Activated T-helper 17 cell treated with anti-CD3 and anti-CD28 coated beads, Interleukin-2, amount 50 U/mL, for 72 hours (primary cell): ENCODE measurements at places on chromosomes 5 and 9.

GRCh38 chr9:89996116-89996515, 391.3 kb downstream of the GADD45G start:
- ATAC-seq: no peak

DNA sequence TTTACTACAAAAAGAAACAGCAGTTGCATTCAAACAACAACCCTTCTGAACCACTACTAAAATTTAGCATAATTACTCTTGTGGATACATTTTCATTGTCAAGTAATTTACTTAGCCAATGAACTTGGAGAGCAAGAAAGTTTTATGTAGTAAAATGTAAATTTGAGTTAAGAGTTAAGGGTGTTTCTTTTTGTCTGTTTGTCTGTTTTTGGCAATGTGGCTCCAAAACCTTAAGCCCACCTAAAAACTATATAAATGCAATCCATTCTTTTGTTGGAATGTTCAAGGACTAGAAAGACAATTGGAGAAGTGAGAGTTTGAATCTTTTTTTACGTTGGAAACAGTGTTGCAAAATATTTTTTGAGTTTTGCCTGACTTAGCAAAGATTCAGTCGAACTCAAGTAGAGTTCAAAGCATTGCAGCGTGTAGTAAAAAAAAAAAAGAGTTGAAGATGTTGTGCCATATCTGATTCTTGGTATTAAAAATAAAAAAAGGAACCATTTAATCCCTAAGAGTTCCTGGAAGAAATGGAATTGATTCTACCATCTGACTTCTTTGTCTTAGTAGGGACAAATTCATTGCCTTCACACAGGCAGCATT, 867 bp downstream of the SYK start:
- no peak for ATAC-seq

GRCh38 chr5:115510145-115510645, 34.4 kb downstream of the FEM1C start:
- no peak for ATAC-seq

- peak; percentile 81 for ATAC-seq
These were observed 499.0 kb upstream of the SGCD start for GRCh38 chr5:155827949-155828348.

- ATAC-seq: no peak
These were observed 162.0 kb upstream of the SNX2 start for GRCh38 chr5:122612901-122613300.

GRCh38 chr9:14209399-14210345, 104.3 kb downstream of the NFIB start:
- ATAC-seq: no peak

GRCh38 chr5:25990771-25991170, 1047.6 kb downstream of the CDH9 start:
- no peak for ATAC-seq

DNA sequence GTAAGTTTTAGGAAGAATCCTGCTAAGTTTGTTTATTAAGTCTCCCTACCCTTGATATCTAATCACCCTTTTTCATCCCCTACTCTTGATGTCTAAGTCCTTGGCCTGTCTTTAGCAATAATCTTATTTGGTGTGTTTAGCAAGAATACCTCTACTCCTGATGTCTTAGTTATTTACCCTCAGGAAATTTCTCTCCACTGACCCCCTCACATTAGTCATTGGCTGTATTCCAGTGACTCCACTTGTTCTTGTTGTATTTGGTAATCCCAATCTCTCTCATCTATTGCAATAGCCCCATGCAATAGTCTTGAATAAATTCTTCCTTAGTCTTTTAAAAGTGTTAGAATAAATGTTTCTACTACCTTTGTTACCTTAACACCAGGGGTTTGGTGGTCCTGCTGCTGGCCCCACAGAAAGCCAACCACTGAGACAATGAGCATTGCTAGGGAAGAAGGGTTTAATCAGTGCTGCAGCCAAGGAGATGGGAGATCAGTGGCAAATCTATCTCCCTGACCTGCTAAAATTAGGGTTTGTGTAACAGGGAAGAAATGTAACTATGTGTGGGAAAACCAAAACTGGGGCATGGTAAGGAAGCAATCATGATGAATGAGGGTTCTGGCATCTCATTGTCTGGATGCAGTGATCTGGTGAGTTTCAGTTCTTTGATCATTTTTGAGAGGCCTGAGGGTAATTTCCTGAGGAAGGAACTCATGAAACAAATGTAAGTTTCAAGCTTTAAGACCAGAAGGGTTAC, 236.4 kb upstream of the DAB2 start:
- ATAC-seq: no peak

- no peak for ATAC-seq
These were observed at the start of gene CCL19 for GRCh38 chr9:34690983-34691935. Gene CCL19, minus strand, starts transcription at chr9:34691276. Its CDS starts 137 bp downstream, at chr9:34691139.

GRCh38 chr9:106324591-106325280, 538.2 kb upstream of the ZNF462 start:
- no peak for ATAC-seq

GRCh38 chr9:13974891-13975290, 339.1 kb downstream of the NFIB start:
- no peak for ATAC-seq

- ATAC-seq: no peak
These were observed 227.8 kb downstream of the ICE1 start for GRCh38 chr5:5650242-5650641.

DNA sequence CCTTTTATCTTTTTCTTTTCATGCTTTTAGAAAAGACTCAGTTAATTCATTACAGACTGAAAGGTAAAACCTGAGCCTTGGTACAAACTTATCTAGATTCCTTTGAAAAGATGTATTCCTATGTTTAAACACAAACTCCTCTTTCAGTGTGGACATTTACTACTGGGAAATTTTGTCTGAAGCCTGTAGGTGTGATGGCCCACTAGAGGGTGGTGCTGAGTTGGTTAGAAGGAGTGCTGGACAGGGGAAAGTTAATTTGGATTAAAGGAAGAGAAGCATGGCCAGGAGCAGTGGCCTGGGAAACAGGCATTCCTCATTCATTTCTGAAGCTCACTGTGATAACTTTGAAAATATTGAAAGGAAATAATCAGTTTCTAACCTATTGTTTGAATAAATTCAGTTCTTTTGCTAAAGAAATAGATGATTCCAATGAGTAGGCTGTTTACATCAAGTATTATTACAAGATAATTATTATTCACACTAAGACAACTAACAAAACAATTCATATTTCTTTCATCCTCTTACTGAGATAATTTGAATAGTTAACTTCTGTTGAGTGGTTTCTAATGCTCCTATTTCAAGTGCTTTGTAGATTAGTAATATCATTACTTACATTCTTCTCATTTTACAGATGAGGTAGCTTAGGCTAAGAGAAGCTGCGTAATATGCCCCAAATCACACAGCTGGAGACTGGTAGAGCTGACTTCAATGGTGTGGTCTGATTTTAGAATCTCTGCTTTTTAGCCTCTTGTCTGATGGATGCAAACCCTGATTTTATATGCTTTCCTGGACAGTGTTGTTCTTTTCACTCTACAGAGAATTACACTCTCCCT, 150.9 kb downstream of the ADGRV1 start:
- no peak for ATAC-seq

DNA sequence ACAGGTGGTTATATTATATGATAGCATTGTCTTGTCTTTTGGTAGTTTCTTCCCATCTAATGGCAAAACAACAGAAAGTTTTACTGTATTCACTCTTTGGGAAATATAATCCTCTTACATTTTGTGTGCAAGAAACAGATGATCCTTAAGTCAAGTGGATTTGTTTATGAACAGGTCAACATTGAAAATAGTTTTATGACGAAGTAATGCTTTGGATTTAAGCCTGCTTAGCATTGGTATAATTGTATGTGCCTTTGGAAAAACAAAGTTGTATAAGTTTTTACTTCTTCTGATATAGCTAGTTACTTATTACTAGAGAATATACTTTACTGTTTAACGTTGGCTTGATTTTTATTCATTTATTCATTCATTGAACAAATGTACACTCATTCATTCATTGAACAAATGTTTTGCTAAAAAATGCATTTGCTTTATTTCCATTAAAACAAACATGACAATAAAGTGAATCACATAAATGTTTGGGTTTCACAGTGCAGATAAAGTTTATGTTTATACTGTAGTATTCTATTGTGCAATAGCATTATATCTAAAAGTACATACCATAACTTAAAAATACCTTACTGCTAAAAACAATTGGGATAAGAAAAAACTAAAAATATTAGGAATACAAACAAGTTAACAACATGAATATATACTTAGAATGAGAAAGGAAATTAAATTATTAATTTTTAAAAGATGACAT, 12.3 kb downstream of the SGCD start:
- no peak for ATAC-seq

DNA sequence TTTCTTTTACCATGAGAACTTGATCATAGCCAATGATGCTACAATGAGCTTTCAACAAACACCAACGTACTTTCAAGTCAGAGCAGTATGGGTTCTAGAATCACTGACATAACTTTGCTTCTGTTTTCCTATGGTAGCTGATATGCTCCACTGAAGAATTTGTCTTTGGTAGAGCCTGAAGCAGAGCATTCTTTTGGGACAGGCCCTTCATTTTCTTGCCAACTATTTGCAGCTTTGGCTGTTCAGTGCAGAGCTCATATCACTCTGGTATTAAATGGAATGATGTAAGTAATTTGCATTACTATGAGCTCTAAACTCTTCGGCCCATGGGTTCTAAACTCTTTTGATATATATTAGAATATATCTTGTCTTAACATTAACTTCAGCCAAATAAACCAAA, 51.8 kb upstream of the APC start:
- no peak for ATAC-seq

DNA sequence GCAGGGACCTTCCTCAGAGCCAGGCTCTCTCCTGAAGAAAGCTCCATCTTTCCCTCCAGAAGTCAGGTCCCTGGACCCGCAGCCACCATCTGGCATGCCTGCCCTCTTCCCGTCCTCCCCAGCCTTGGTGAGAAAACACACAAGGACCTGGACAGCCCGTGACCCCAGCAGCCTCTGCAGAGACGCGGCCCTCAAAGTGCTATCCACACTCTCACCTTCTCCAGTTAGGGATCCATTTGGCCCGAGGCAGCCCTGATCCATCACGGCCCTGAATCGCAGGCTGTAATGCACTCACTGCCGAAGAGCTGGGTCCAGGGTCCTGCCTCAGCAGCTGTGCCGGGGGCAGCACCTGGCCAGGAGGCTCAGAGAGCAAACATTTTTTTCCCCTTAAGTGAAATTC, 185.1 kb downstream of the OLFM1 start:
- ATAC-seq: no peak

DNA sequence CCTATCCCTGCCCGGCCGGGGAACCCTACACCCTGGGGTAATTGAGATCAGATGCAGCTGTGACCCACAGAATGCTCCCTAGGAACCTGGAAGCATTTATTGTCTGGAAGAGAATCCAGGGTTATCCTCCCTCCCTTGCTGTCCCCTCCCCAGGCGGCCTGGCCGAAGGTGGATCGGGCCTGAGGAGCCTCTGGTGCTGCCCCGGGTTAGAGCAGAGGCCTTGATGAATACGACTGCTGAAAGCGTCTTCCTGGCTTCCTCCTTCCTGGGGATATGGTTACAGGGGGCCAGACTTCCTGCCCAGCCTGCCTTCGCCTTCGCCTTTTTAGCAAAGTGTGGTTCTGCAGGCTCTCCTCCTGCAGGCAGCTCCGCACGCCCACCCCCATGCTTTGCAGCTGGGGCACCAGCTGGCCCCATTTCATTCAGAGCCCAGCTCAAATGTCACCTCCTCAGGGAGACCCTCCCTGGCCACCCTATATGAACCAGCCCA, 22.5 kb upstream of the PTGS1 start:
- ATAC-seq: no peak

GRCh38 chr9:85600675-85601263, 141.0 kb downstream of the AGTPBP1 start:
- peak; percentile 39 for ATAC-seq

GRCh38 chr5:59361454-59361853, 532.1 kb downstream of the PDE4D start:
- no peak for ATAC-seq

GRCh38 chr9:92729735-92730155, 34.9 kb downstream of the BICD2 start:
- no peak for ATAC-seq

DNA sequence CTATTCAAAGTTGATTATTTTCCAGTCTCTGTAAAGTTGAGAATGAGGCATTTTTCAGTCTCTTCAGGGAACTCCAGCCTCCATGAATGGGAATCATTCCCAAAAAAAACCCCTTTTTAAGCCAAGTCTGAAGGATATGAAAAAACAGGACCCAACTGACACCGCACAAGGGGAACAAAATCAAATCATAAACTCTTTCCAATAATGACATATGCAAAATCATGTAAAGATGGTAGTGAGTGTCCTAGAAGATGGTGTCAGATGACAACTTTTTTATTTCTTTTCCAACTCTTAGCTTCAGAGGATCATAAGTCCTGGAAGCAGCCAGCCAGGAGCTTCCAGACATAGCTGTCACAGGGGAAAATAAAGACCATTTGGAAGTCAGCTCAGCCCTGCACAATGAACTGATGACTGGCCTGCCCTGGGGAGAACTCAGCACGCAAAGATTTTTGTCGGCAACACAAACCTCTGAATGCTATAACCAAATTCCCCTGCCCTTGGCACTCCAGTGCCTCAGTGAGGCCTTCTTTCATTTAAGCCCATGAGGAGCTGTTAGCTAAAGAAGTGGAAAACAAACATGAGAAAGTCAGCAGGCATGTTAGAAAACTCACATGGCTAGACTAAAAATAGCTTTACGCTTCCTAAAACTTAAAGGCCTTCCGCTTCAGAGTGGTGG, 85.4 kb downstream of the SLC1A3 start:
- no peak for ATAC-seq

DNA sequence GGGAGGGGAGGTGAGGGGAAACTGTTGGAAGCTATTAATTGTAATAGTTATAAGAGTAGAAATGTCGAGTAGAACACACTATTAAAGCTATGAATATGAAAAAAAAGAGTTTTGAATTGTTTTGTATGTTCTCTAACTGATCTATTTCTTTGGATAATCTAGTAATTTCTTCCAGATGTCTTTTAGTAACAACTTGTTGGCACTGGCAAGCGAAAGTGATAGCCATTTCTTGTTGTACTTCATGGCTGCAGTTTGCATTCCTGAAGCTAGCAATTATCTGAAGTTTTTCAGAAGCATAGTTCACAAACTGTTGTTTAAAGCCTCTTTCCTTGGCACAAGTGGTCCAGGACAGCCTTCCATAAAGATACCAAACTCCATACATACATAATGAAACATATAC, 49.4 kb upstream of the SPATA31C2 start:
- no peak for ATAC-seq

- ATAC-seq: no peak
These were observed 12.5 kb downstream of the MAPKAP1 start for GRCh38 chr9:125694478-125694877.

- ATAC-seq: peak; percentile 37
These were observed 78.9 kb downstream of the SEMA4D start for GRCh38 chr9:89418882-89419640.

- no peak for ATAC-seq
These were observed 2.1 kb upstream of the TPM2 start for GRCh38 chr9:35691757-35692301.

GRCh38 chr5:74816875-74817274, 49.3 kb downstream of the FAM169A start:
- no peak for ATAC-seq

- ATAC-seq: no peak
These were observed 2.7 kb downstream of the TNFAIP8 start for GRCh38 chr5:119358530-119358900.
